M059J (cell line): ENCODE measurements at places on chromosomes 7 and 10.

GRCh38 chr10:91048380-91048779, 127.5 kb upstream of the ANKRD1 start:
- no peak for DNase-seq

DNA sequence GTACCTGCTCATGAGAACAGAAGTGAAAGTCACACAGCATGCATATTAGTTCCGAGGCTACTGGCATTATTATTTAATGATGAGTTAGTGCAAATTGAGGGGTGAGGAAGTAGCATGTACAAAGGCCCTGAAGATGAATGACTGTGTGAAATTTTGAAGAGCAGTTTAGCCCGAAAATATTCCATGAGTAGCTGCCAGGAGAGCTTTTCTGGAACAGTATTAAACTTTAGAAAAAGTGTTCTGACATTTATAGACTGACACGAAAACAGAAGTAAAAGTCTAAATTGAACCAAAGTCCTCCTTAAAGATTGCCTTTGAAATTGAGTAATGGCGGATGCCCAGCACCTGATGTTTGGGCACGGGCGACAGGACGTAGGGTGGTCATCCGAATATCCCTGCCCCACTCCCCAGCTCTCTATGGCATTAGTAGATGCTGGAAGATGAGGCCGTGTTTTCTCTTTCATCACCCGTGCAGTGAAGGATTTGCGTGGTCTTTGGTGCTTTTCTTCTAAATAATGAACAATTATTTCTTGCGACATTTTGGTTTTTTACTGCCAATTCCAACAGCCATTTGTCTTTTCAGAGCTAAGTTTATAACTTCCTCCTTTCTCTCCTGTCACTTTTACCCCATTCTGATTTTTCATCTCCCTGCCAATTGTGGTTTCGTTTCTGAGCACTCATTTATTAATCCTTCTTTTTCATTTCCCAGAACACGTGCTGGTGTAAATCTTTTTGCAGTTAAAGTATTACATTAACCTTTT, 192.6 kb downstream of the MGMT start:
- DNase-seq, result no peak

DNA sequence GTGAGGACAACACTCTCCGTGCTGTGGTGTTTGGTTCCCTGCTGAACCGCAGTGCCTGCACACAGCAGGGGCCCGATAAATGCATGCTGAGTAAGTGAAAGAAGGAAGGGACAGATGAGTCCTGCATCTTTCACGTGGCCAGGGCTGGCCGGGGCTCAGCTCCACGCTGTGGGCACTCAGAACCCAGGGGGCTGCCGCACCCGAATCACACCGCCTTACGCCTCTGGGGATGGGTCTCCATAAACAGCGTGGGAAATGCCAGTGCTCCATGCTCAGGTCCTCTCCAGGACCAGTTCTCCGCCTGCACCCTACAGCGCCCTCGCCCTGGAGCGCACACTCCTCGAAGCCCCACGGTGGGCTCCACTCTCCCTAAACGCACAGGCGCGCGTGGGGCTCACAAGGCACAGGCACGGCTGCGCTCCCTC, 38.1 kb downstream of the RASGEF1A start:
- DNase-seq, result no peak

DNA sequence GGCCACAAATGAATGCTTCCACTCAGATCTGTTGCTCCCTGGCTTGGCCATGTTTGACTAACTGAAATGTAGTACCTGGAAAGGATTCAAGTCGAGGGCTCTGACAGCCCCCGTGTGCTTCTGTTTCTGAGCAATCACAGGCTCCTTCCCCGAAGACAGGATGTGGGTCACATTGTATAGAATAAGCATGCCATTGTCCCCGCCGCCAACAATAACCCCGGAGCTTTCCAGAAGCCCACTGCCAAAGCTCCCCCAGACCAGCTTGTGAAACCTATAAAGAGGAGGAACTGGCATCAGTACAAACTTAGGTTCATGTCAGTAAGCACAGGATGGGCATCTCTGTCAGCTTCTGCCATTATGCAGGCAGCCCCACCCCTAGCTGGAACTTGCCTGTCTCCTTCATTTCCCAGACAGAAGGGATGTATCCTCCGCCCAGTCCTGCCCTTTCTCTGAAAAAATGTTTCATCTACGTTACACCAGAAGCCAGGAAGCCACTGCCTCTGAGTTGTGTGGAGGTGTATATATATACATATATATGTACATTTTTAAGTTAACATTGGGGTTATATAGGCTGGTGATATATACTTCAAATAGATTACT, 10.3 kb downstream of the SEC31B start:
- no peak for DNase-seq

- DNase-seq, result no peak
Measured at GRCh38 chr10:65611592-65611991, 1314.2 kb upstream of the LRRTM3 start.

- peak; percentile 55 for DNase-seq
Measured at GRCh38 chr7:73858807-73859206, 2.2 kb upstream of the TMEM270 start.

DNA sequence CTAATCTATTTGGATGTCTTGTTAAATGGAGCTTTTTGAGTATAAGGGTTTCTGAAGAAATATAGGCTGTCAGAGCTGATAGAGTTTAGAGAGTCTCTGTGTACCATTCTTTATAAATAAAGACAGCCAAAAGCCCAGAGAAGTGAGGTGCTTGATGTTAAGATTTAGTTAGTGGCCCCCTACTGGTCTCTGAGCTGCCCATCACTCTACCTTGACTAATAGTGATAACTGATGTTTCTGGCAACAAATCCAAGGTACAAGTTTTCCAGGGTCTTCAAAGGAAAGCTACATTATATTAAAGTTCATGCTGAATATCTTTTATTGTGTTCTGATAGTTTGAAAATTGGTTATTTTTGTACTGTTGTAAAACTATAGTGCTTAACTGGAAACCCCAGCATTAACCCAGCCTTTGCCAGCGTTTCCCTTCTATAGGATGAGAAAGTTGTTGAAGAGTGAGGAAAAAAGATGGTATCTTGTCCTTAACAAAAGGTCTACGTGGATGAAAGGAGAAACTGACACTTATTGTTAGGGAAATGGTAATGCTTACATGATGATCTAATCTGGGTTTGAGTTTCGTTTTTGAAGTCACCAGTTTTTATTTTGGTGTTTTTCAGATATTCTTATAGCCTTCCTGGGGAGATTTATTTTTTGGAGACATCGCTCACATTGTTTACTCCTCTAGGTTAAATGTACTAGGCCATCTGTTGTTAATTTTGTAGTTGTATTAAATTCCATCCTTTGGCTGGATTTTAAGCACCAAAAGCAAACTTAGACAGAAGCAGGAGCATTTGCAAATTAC, 79.0 kb downstream of the AUTS2 start:
- DNase-seq, result no peak

GRCh38 chr10:113096128-113096996, 146.3 kb downstream of the TCF7L2 start:
- no peak for DNase-seq

- DNase-seq, result no peak
Measured at GRCh38 chr10:5806745-5807144, 6.5 kb downstream of the GDI2 start.

- DNase-seq, result peak; percentile 51
Measured at GRCh38 chr10:110147961-110148360, 59.4 kb upstream of the MXI1 start.
